ENCODE measurements at places on chromosomes 5 and 9.

DNA sequence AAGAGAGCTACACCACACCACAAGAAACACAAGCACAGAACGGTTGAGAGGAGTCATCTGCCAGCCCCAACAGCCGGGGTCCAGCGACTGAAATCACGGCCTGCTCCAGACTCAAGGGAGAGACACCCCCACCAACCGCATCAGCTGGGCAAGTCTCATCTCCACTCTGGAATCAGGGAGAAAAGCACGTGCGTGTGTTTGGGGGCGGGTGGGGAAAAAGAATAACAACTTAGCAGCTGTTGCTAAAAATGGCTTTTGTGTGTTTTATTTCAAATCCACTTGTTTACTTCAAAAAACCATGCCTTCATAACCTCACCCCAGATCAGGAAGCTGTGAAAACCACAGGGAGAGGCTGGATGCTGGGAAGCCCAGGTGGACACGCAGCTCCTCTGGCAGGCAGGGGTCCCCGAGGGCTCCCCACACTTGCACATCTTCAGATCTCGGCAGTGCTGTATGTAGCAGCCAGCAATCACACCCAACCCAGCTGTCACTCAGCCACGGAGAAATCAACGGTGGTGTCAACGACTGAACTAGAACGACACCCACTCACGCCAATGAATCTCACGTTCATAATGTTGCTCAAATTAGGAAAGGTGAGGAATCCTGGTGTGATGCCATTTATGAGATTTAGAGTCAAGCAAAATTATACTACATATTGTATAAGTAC, 19.0 kb downstream of the PNPLA7 start:
- DNase-seq = no peak

- peak; percentile 47 for DNase-seq
These were observed 75.4 kb upstream of the ARAP3 start for GRCh38 chr5:141757402-141757801.

- DNase-seq = no peak
These were observed 61.8 kb downstream of the ELAVL2 start for GRCh38 chr9:23764219-23764618.

DNA sequence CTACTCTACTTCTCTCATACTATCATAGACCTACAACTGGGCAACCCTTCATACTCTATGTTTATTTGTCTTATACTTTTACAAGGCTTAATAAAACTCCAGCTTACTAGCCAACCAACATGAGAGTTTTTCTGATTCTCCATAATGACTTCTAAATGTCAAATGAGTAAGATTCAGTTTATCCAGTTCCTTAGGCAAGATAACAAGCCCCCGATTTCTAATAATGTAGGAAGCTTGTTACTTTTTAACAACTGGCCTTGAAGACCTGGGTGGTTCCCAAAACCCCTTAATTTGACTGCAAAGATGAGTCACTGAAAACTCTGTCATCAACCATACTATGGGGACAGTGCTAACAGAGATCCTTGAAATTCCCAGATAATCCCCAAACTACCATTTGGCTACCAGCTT, 294.6 kb upstream of the ACTBL2 start:
- no peak for DNase-seq

Measured in stomach (tissue), 19 donors.